ENCODE measurements at places on chromosomes 7 and 10.

GRCh38 chr10:84375011-84375410 lies 46.6 kb downstream of the CCSER2 start:
- H3K27me3 ChIP-seq, result no peaks in the 10 kb centered on the region
- DNase-seq, result peak; percentile 70
- H3K4me1 ChIP-seq, result peaks cover 45% of the 10 kb centered on the region
- no peak overlapping the region for H3K4me3 ChIP-seq

- H3K36me3 ChIP-seq, result no peaks in the 10 kb centered on the region
- H3K27me3 ChIP-seq, result peaks cover 3% of the 10 kb centered on the region
- no peak overlapping the region for H3K27ac ChIP-seq
- no peak overlapping the region for H3K4me3 ChIP-seq
Measured at GRCh38 chr10:79602953-79603352, 7.8 kb upstream of the SFTPA1 start.

DNA sequence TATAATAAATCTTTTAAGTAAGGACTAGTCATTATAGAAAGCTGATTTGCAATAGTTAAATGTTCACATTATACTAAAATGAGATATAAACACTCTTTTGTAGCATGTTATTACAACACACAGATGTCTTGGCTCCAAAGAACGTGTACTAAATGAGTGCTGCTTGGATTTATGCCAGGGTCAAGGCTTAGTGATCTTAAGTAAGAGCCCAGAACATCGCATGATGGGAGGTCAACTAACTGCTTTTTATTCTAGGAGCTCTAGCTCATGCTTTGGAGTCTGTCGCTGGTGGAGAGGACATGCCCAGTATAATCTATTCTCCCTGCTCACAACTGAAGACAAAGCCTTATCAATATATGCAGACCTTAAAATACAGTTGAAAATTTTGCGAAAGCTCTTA lies 315.1 kb downstream of the BBS9 start:
- H3K4me1 ChIP-seq, result peaks cover 6% of the 10 kb centered on the region
- H3K36me3 ChIP-seq, result no peaks in the 10 kb centered on the region
- H3K27ac ChIP-seq, result no peak overlapping the region
- DNase-seq, result no peak

DNA sequence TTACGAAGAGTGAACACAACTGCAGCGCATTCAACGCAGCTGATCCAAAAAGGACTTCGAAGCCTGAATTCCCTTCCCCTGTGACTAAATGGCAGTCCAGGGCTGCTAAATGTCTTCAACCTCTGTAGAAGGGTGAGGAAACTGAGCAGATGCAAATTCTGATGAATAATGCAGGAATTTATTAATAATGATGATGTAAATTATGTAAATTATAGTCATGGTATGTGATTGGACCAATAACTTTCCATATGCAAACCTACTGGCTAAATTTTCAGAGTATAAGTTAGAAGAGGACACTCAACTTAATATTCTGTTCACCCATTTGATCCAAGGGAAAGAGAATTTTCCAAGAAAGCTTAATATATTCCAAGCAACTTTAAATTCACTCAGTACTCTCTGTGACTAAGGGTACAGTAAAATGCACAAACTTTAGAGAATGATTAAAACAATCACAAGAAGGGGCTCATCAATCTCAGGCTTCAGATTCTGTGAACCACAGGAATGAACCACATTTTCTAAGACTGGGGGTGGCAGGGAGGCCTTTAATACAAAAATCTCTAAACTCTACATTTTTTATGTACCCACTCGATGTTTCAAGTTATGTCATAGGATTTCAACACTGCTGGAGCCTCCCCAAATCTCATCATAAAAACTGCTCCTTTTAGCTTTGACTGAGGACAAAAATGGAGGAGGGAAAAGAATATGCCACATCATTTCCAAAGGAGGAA lies 3.5 kb downstream of the FGFR2 start:
- H3K27me3 ChIP-seq, result peaks cover 39% of the 10 kb centered on the region
- no peak overlapping the region for H3K4me3 ChIP-seq
- H3K36me3 ChIP-seq, result no peaks in the 10 kb centered on the region
- no peak overlapping the region for H3K27ac ChIP-seq
- H3K4me1 ChIP-seq, result peaks cover 4% of the 10 kb centered on the region

GRCh38 chr10:109982123-109982522 lies 25.7 kb upstream of the ADD3 start:
- H3K4me3 ChIP-seq, result no peak overlapping the region
- H3K27ac ChIP-seq, result no peak overlapping the region
- DNase-seq, result no peak
- H3K27me3 ChIP-seq, result no peaks in the 10 kb centered on the region

GRCh38 chr7:107244613-107245012 lies 75.8 kb downstream of the HBP1 start:
- no peak overlapping the region for H3K27ac ChIP-seq
- no peak overlapping the region for H3K4me3 ChIP-seq
- H3K27me3 ChIP-seq, result no peaks in the 10 kb centered on the region
- H3K4me1 ChIP-seq, result no peaks in the 10 kb centered on the region
- no peak for DNase-seq
- H3K36me3 ChIP-seq, result peaks cover 52% of the 10 kb centered on the region

DNA sequence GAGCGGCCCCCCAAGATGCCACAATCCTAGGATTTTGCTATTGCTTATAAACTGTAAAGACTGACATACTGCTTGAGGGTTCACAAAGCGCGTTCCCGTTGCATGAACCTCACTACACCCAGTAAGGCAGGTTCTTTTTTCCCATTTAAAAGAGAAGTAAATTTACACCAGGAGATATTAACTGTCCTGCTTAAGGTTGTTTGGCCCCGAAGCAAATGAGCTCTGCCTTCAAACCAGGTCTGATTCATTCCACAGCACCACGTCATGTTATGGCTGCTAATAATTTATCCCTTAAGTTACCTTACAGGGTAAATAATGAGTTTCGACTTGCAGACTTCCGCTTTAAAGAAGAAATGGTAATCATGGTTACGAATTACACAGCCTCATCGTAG lies 559 bp upstream of the FKBP14 start:
- peak; percentile 55 for DNase-seq
- no peak overlapping the region for H3K4me3 ChIP-seq
- H3K4me1 ChIP-seq, result peaks cover 27% of the 10 kb centered on the region
- no peaks in the 10 kb centered on the region for H3K36me3 ChIP-seq

DNA sequence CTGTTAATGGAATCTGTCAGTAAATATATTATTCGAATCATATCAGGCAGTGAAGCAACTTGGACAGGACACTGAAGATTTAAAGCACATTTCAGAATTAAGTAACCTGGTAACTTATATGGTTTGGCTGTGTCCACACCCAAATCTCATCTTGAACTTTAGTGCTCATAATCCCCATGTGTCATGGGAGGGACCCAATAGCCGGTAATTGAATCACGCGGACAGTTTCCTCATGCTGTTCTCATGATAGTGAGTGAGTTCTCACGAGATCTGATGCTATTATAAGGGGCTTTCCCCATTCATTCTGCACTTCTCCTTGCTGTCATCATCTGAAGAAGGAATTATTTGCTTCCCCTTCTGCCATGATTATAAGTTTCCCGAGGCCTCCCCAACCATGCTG lies 83.2 kb upstream of the COL1A2 start:
- H3K36me3 ChIP-seq, result no peaks in the 10 kb centered on the region
- no peak for DNase-seq
- no peak overlapping the region for H3K4me3 ChIP-seq
- no peak overlapping the region for H3K27ac ChIP-seq

DNA sequence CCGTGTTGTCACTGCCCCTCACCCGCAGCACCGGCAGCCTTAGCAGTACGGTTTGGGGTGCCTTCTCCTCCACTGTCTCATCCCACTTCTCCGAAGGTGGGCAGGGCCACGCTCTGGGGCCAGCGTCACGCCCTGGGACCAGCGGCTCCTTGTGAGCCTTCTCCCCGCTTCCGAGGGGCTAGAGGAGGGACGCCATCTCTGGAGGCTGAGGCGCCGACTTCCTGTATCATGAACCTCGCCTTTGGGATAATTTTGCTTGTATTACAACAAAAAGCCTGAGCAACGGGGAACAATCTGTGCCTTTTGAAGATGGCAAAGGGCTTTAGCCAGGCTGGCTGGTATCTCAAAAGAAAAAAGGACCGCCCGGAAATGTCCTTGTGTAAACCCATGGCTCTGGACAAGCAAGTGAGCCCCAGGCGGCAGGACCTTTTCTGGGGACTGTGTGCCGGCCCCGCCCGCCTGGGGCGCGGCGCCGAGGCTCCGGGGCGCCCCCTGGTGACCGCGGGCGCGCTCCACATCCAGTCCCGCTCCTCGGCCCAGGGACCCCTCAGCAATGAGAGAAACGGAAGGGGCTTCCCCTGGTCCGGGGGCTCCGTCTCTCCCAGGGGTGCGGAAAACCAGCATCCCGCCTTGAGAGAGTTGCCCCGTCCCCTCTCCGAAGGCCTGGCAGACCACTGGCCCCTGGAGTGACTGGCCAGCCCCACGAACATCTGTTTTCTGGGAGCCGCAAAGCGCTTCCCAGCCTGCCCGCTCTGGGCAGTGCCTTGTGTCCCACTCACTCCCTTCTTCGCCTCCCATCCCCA lies 3.8 kb downstream of the DEPP1 start:
- no peaks in the 10 kb centered on the region for H3K27me3 ChIP-seq
- no peaks in the 10 kb centered on the region for H3K36me3 ChIP-seq
- peaks cover 20% of the 10 kb centered on the region for H3K4me1 ChIP-seq

Data from activated naive CD4-positive, alpha-beta T cell treated with anti-CD3 and anti-CD28 coated beads for 36 hours (primary cell).